ENCODE measurements at places on chromosomes 5 and 9. TPM values are rescaled to one million over a fixed set of nuclear protein-coding genes. Genes with fewer than 3 reads are reported as not detected.

GRCh38 chr9:119020284-119020683 lies 349.0 kb downstream of the BRINP1 start:
- no peak overlapping the region for H3K27ac ChIP-seq
- no peak overlapping the region for H3K4me3 ChIP-seq
- H3K36me3 ChIP-seq: no peaks in the 10 kb centered on the region
- H3K4me1 ChIP-seq: no peaks in the 10 kb centered on the region
- H3K27me3 ChIP-seq: no peaks in the 10 kb centered on the region
- DNase-seq: no peak

GRCh38 chr9:17165764-17166163 lies 30.9 kb downstream of the CNTLN start:
- H3K4me1 ChIP-seq: no peaks in the 10 kb centered on the region
- H3K27me3 ChIP-seq: no peaks in the 10 kb centered on the region
- DNase-seq: no peak
- H3K27ac ChIP-seq: no peak overlapping the region

GRCh38 chr5:152456815-152457443 lies 51.9 kb upstream of the NMUR2 start:
- H3K36me3 ChIP-seq: no peaks in the 10 kb centered on the region
- peaks cover 2% of the 10 kb centered on the region for H3K27me3 ChIP-seq
- no peaks in the 10 kb centered on the region for H3K4me1 ChIP-seq
- no peak overlapping the region for H3K4me3 ChIP-seq

GRCh38 chr5:107990881-107991810 lies 320.4 kb upstream of the EFNA5 start:
- no peak overlapping the region for H3K27ac ChIP-seq
- H3K36me3 ChIP-seq: no peaks in the 10 kb centered on the region
- no peak for DNase-seq

GRCh38 chr9:16268067-16268881 lies 602.2 kb downstream of the BNC2 start:
- H3K27ac ChIP-seq: no peak overlapping the region
- H3K27me3 ChIP-seq: no peaks in the 10 kb centered on the region
- no peaks in the 10 kb centered on the region for H3K4me1 ChIP-seq
- no peaks in the 10 kb centered on the region for H3K36me3 ChIP-seq
- no peak for DNase-seq
- no peak overlapping the region for H3K4me3 ChIP-seq

DNA sequence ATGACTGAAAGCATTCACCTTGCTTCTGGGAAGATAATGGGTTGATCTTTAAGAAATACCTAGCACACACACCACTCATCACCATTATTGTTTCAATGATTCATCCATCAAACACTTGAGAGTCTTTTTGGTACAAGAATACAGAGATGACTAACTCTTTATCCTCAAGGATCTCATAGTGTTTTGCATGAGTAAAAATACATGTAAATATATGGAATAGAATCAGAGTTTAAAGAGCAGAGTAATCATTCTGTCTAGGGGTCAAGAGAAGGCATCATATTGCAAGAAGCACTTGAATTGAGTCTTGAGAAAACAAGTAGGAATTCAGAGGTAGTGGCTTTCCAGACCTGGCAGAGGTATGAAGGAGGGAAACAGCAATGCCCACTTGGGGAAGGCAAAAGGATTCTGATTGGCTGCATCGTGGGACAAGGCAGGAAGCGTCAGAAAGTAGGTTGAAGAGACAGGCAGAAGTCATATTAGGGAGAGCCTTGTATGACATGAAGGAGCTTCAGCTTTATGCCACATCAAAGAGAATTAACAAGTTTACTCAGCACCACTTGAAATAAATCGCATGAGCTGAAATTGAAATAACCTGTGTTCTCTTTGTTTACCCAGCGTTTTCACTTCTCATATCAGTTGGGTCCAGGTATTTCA lies 542.5 kb downstream of the TLE1 start:
- no peak overlapping the region for H3K27ac ChIP-seq
- no peaks in the 10 kb centered on the region for H3K4me1 ChIP-seq
- H3K27me3 ChIP-seq: no peaks in the 10 kb centered on the region
- DNase-seq: no peak
- H3K36me3 ChIP-seq: no peaks in the 10 kb centered on the region

DNA sequence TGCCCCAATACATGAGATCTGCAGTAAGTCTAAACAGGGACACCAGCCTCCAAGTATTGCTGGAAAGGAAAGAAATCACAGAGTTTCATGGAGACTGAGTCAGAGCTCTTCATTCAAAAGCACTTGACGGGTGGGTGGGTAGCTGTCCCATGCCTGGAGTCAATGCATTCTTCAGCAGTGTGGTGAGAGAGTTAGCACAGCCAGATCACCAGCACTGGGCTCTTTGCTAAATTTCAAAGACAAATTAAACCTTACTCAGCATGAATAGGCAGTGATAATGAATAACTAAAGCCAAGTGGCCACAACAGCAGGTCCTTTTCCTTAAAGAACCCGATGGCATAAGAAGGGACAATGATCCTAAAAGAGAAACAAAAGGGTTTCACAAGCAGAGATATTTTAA lies 192.4 kb downstream of the ACTL7B start:
- H3K4me1 ChIP-seq: no peaks in the 10 kb centered on the region
- H3K4me3 ChIP-seq: no peak overlapping the region
- H3K27me3 ChIP-seq: no peaks in the 10 kb centered on the region
- DNase-seq: no peak
- no peak overlapping the region for H3K27ac ChIP-seq

GRCh38 chr5:95375591-95375990 lies 15.6 kb upstream of the FAM81B start:
- no peaks in the 10 kb centered on the region for H3K27me3 ChIP-seq
- no peak overlapping the region for H3K27ac ChIP-seq
- H3K4me1 ChIP-seq: no peaks in the 10 kb centered on the region
- no peak overlapping the region for H3K4me3 ChIP-seq
- DNase-seq: no peak

ARL14EPL gene
- total RNA-seq: not detected

DNA sequence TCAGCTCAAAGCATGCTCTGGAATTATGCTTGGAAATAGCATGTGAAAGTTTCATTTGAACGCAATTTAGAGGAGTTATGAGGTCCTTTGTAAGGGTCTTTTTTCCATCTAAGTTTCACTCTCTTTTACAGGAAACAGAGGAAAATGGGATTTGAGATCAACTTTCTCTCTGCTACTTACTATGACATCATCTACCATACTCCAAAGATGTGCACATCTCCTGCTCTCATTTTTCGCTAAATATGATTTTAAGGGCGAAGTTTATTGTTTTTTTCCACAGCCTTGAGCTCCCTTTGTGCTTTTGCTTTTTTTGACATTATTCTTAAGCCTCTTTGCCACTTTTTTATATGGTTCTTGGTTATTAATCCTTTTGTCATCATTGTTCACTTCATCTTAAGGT lies 125.6 kb downstream of the NNT start:
- H3K4me3 ChIP-seq: no peak overlapping the region
- no peaks in the 10 kb centered on the region for H3K36me3 ChIP-seq
- H3K4me1 ChIP-seq: no peaks in the 10 kb centered on the region
- no peaks in the 10 kb centered on the region for H3K27me3 ChIP-seq
- H3K27ac ChIP-seq: no peak overlapping the region

DNA sequence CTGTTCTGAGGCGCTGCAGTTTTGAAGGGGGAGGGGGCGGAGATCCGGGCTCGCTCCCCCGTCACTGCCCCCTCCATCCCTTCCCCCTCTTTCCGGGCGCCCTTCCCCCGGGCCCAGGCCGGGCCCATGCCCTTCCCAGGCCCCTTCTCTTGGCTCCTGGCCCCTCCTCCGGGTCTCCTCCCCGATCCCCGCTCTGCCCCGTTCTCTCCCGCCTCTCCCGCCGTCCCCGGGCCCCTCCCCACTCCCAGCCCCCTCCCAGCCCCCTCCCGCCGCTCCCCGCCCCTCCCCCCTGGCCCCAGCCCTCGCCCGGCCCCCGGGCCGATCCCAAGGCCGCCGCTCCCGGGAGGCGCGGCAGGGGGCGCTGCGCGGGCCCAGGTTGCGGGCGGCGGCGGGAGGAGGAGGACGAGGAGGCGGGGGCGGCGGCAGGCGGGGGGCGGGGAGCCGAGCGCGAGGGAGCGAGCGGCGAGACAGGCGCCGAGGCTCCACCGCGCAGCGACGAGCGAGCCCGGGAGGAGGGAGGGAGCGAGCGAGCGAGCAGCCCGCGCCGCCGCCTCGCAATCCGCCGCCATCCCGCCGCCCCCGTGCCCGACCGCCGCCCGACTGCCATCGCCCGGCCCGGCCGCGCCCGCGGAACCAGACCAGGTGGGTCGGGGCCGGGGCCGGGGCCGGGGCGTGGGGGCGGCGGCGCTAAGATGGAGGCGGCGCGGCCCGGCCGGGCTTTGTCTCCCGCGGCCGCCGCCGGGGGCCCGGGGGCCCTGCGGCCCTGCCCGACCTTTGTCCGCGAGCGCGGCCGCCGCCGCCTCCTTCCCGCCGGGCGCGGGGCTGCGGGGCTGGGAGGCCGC lies at the start of gene PRRC2B:
TSS of gene PRRC2B (plus strand) at position 465 of the 842 bp plus-strand sequence. CDS start 36,059 bp downstream, outside the sequence.
- no peaks in the 10 kb centered on the region for H3K36me3 ChIP-seq
- peak; percentile 91 for DNase-seq
- peak within 1 kb of the TSS; percentile 53 for H3K4me3 ChIP-seq
- H3K27me3 ChIP-seq: no peaks in the 10 kb centered on the region

BAAT gene
- not detected for total RNA-seq

PCDHA1 gene
- not detected for total RNA-seq

GRCh38 chr9:78713614-78714405 lies 416.9 kb downstream of the PSAT1 start:
- no peak for DNase-seq
- no peaks in the 10 kb centered on the region for H3K36me3 ChIP-seq
- H3K4me3 ChIP-seq: no peak overlapping the region
- no peaks in the 10 kb centered on the region for H3K4me1 ChIP-seq
- H3K27me3 ChIP-seq: no peaks in the 10 kb centered on the region
- no peak overlapping the region for H3K27ac ChIP-seq

DNA sequence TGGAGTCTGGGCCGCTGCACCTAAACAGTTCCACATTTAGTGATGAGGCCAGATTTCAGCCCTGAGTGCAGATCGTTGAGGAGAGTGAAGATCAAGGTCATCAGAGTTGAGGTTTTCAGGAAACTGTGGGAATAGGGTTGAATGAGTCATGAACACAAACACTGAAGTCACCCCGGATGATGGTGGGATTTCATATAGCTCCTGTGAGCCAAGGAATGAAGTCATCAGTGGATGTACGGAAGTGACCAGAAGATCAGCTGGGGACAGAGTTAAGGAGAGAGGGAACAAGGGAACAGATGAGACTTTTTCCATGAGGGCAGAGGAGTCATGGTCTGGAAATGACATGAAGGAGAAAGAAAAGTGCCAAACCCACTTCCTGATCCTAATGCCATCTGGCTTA lies 36.5 kb downstream of the PALM2AKAP2 start:
- H3K36me3 ChIP-seq: no peaks in the 10 kb centered on the region
- no peak overlapping the region for H3K27ac ChIP-seq
- DNase-seq: no peak
- no peaks in the 10 kb centered on the region for H3K4me1 ChIP-seq

WDR38 gene
- not detected for total RNA-seq

DNA sequence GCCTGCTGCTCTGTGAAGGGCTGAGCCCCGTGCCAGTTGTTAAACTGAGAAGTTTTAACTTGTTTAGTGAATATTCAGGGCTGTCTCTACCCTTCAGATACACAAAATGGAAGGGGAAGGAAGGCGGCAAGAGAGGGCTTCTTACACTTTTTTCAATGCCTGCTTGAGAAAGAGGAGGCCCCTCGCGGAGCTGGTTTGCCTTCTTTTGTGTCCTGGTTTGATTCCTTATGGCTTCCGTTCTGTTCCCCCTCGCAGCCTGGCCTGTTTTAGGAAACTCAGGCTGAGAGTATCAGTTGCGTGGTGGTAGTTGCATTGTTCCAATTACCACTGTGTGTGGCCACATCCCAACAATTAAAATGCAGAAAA lies 1.0 kb downstream of the FAM53C start:
- DNase-seq: no peak
- H3K27ac ChIP-seq: peak overlapping the region; percentile 96
- no peaks in the 10 kb centered on the region for H3K27me3 ChIP-seq
- peaks cover 25% of the 10 kb centered on the region for H3K4me1 ChIP-seq
- H3K4me3 ChIP-seq: peak overlapping the region; percentile 58

TRMT10B gene
- 27.8 TPM for total RNA-seq

DNA sequence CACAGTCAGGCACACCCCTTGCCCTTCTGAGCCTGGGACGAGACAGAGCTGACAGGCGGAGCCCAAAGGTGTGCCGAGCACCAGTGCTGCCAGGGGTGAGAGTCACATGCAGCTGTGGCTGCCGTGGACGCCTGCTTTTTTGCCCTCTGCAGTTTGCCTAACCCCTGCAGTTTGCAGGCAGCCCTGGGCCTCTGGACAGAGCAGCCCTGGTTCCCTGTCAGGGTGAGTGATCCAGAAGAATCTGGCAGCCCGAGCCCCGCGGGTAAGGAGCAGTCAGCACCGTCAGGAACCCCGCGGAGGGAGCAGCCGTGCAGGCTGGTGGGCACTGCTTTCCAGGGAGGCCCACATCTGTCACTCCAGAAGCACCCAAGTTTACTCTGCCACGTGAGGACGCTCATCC lies 30.3 kb downstream of the CEP72 start:
- H3K4me1 ChIP-seq: peaks cover 10% of the 10 kb centered on the region
- H3K36me3 ChIP-seq: no peaks in the 10 kb centered on the region
- DNase-seq: no peak
- no peak overlapping the region for H3K4me3 ChIP-seq
- no peaks in the 10 kb centered on the region for H3K27me3 ChIP-seq

DNA sequence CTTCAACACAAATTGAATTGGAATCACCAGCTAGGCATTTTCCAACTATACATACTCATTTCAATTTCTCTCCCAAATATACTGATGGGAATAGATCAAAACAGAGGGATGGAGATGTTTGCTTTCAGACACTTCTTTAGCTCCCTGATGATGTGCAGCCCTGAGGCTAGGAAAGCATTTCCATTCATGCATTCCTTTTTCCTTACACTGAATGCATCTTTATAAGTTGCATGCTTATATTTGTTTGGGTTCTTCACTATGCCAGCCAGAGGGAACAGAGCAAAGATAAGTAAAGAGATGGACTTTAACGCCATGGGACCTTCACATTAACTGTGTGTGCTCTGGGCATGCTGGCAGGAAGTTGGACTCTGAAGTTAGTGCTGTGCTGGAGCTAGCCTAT lies 696.5 kb upstream of the CDH9 start:
- H3K36me3 ChIP-seq: no peaks in the 10 kb centered on the region
- H3K27ac ChIP-seq: no peak overlapping the region
- no peak for DNase-seq
- H3K4me1 ChIP-seq: no peaks in the 10 kb centered on the region

DNA sequence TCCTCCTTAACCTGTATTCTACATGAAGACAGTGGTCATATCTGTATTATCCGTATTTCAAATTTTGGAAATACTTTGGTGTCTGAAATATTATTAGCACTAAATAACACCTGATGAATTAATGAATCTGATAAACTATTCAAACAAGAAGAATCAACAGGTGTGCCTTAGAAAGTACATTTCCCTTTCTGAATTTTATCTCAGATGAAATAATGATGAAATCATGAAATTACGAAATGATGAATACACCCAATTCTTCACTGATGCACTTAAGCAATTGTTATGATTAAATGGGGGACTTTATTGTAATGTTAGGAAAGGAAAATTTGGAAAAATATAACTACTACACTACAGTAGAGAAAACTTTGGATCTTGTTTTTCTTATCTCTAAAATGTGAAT lies 313.6 kb downstream of the HCN1 start:
- no peaks in the 10 kb centered on the region for H3K36me3 ChIP-seq
- no peak overlapping the region for H3K4me3 ChIP-seq
- no peak for DNase-seq
- no peaks in the 10 kb centered on the region for H3K4me1 ChIP-seq
- no peak overlapping the region for H3K27ac ChIP-seq
- H3K27me3 ChIP-seq: no peaks in the 10 kb centered on the region

SPINK4 gene
- not detected for total RNA-seq

Measured in B cell (primary cell).